Stomach (tissue), 19 donors: ENCODE measurements at places on chromosomes 2 and 18. TPM values are rescaled to one million over a fixed set of nuclear protein-coding genes. Genes with fewer than 3 reads are reported as not detected.
A peak's percentile ranks its signal among the peaks of the same experiment; 100 is the strongest.

DNA sequence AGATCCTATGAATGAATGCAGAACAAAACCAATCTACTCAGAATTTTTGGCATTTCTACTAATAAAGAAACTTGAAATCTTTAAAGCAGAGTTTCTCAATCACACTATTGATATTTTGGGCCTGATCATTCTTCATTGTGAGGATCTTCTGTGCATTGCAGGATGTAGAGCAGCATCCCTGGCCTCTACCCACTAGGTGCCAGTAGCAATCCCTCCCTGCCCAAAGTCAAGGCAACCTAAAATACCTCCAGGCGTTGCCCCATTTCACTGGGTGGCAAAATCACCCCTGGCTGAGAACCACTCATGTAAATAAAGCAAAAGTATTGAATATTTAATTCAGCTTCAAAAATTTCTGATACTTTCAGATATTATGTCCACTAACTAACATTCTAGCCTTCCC lies 213.0 kb downstream of the SP3 start:
- DNase-seq = no peak

- no peak for DNase-seq
Observed at GRCh38 chr2:58598171-58598570, 357.0 kb upstream of the FANCL start.

DNA sequence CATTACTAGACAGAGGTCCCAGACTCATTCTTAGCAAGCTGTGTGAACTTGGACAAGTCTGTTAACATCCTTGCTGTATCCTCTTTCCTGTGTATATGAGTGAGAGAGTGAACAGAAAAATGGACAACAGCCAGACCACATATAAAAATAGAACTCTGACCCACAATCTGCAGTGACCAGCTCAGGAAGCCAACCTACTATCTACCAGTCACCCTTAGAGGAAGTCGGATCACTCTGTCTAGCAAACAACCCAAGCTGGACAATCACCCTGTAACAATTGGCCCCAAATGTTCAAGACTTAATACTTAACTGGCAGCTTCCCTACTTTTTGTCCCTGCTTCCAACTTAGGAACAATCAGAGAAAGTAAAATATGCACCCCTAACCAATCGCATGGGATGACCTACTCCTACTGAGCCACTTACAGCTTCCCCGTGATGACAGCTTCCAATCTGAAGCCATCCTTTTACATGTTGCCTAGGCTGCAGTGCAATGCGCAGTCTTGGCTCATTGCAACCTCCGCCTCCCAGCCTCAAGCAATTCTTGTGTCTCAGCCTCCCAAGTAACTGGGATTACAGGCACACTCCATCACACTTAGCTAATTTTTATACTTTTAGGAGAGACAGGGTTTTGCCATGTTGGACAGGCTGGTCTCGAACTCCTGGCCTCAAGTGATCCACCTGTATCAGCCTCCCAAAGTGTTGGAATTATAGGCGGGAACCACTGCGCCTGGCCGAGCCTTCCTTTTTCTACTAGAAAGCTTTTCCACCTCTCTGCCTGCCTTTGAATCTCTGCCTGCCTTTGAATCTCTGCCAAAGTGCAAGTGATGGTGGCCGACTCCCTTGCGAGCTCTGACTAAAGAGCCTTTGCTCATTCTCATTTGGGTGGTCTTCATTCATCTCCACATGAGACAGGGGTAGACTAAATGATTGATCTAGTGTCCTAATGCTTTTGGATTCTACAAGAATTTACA lies 158.3 kb upstream of the NDUFV2 start:
- DNase-seq = no peak

STK11IP gene
- 89.5 TPM for total RNA-seq

DNA sequence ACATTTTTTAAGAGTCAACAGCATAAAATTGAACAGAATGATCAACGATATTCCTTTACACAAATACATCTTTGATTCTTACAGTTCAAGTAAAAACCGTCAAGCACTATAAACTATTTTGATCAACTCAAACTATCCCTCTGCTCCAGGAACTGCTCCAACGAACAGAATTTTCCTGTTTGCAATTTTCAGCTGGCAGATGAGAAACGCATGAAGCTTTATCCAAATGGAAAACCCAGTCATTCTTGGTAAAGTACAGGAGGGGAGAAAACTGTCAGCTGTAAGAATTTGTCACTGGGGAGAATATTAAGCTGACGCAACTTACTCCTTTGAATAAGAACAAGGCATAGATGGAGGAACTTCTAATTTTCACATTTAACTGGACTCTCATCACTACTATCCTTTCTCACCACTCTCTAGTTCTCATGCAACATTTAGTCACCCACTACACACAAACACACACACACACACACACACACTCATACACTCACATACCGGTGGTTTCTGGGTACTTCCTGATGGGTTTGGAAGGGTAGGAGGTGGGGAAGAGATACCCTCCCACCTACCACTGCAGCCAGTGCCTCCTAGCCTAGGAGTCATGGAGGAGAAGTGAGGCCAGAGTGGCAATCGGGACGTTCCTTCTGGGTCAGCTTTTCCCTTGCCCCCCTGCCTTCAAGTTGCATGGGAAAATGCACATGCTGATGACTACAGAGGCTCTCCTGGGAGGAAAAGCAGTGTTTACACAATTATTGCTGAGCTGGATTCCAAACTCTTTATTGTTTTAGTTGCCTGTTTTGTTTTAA lies 54.0 kb upstream of the SPATS2L start:
- DNase-seq = peak; percentile 57

- no peak for DNase-seq
Observed at GRCh38 chr2:207341804-207342203, 176.1 kb upstream of the KLF7 start.

- DNase-seq = no peak
Observed at GRCh38 chr2:238942726-238943300, 94.9 kb downstream of the TWIST2 start.

- no peak for DNase-seq
Observed at GRCh38 chr18:43651057-43651456, 373.8 kb upstream of the SYT4 start.

DNA sequence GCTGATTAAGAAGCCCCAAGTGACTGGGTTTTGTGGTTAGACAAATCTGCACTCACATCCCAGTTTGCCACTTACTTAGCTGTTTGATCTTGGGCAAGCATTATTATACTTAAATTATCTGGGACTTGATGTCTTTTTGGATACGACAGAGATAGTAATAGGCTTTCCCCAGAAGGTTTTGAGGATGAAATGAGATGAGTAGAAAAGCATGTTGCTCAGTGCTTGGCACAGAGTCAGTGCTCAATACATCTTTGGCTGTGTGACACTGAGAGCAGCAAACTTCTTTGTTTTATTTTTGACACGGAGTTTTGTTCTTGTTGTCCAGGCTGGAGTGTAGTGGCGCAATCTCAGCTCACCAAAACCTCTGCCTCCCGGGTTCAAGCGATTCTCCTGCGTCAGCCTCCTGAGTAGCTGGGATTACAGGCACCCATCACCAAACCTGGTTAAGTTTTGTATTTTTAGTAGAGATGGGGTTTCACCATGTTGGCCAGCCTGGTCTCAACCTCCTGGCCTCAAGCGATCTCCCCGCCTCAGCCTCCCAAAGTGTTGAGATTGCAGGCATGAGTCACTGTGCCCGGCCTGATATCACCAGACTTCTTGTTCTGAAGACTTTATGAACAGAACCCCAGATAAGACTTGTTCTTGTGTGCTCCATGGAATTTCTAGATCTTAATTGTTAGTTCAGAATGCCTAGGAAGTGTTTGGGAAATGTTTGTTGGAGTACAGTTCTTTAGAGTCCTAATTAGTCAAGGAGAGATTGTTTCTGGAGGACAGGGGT lies 521.2 kb downstream of the SLC4A3 start:
- no peak for DNase-seq
